NCI-H2081 (cell line): ENCODE measurements at places on chromosomes 4 and X.

DNA sequence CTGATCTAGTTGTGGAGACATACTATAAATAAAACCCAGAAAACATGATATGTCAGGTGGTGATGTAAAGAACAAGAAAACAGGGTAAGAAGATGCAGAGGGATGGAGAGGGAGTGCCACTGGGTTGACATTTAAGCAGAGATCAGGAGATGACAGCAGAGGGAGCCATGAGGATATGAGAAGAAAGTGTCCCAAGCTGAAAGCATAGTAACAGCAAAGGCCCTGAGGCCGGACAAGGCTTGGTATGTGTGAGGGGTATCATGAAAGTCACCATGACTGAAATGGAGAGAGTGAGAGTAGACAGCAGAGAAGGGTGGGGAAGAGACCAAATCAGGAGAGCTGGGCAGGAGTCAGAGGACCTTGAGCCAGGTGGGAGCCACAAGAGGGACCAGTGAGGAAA is 3.4 kb downstream of the GPKOW start:
- DNase-seq = no peak

GRCh38 chrX:17160975-17161374 is 214.0 kb upstream of the NHS start:
- no peak for DNase-seq

GRCh38 chrX:130186651-130187050 is 14.9 kb downstream of the RAB33A start:
- DNase-seq = no peak

DNA sequence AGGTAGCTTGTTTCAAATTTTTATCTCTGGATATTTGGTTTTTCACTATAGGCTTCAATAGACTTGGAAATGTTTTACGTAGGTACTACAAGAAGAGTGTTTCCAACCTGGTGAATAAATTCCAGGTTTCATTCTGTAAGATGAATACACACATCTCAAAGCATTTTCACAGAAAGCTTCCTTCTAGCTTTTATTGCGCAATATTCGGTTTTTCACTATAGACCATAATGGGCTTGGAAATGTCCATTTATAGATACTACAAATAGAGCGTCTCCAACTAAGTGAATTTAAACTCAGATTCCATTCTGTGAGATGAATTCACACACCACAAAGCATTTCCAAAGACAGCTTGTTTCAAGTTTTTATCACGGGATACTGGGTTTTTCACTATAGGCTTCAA is 857.7 kb upstream of the HS3ST1 start:
- DNase-seq = no peak

GRCh38 chrX:2360731-2361130 is 140.0 kb downstream of the DHRSX start:
- no peak for DNase-seq

DNA sequence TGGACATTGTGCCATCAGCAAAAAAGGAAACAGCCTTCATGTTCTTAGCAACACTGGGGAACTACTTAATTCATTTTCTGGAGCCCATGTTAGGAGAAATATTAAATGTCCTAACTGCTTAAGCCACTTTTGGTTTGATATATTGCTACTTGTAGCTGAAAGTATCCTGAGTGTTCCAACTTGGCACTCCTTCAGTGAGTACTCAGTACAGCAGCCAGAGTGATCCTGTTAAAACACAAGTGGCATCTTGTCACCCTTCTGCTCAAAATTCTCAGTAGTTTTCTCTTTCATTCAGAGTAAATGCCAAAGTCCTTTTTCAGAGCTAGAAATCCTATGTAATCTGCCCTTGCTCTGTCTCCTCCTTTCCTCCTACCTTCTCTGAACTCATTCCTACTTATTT is 522.0 kb downstream of the GRID2 start:
- DNase-seq = no peak

DNA sequence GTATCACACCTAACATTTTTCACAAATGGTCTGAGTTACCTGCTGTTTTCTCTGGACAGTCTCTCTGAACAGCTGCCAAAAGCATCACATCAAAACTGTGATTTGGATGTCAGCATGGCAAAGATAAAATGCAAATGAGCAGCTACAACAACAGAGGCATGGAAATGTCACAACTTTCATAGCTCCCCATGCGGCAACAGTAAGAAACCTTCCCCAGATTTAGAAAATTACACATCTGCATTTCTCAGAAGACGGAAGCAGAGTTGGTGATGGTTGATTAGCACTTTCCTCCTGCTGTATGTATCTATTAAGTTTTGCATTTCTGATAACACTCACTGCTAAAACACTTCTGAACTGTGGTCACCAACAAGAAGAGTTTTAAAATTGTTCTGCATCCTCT is 9.7 kb downstream of the PRKG2 start:
- DNase-seq = no peak

DNA sequence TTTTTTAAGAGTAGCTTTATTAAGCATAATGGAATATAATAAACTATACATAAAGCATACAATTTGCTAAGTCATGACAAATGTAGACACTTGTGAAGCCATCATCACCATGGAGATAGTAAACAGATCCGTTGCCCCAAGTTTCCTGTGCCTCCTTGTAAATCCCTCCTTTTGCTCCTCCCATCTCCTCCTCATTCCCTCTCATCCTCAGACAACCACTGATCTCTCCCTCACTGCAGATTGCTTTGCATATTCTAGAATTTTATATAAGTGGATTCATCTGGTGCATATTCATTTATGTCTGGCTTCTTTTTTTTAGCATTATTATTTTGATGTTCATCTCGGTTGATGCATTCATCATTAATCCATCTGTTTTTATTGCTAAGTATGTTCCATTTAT is 67.0 kb downstream of the CYTL1 start:
- no peak for DNase-seq

GRCh38 chr4:13160920-13161319 is 323.2 kb downstream of the RAB28 start:
- DNase-seq = peak; percentile 26

DNA sequence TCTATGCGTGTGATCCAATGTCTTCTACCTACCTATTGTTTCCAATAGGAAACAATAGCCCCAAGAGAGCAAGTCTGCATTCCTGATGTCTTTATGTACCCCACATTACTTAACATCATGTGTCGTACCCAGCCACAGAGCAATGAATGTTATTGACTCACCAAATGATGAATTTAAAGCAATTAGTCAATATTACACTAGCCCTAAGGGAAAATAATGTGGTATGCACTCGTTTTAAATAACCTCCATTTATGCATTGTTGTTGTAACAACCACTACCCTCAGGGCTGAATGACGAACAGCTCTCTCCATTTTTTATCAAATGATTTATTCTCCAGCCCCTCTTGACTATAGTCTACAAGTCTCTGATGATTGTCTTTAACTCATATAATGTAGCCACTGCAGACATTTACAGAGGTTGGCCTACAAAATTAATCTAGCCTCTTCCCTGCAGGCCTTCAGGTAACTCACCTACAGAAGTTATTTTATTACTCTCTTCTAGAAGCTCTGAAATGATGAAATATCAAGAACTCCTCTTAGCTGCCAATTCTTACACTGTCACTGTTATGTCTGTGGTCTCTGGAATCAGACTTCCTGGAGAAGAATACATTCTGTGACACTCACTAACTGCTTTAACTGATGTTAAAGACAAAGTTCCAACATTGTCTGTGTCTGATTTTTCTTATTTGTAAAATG is 601.7 kb upstream of the GRIA3 start:
- no peak for DNase-seq

- no peak for DNase-seq
These were observed 2.3 kb upstream of the SASH3 start for GRCh38 chrX:129777218-129778030.

DNA sequence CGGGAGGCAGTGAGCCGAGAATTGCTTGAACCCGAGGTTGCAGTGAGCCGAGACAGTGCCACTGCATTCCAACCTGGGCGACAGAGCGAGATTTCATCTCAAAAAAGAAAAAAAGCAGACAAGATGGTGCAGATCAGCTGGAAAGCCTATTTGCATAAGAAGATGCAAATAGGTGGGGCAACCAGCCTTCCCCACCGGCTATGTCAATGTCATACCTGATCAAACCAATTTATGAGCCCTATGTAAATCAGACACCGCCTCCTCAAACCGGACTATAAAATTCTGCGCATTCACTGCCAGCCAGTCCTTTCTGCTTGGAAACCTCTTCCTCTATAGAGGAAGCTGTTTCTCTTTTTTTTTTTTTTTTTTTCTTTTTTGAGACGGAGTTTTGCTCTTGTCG is 64.5 kb upstream of the CHRNA9 start:
- DNase-seq = no peak

- DNase-seq = no peak
These were observed 27.9 kb upstream of the NAF1 start for GRCh38 chr4:163194593-163194992.

DNA sequence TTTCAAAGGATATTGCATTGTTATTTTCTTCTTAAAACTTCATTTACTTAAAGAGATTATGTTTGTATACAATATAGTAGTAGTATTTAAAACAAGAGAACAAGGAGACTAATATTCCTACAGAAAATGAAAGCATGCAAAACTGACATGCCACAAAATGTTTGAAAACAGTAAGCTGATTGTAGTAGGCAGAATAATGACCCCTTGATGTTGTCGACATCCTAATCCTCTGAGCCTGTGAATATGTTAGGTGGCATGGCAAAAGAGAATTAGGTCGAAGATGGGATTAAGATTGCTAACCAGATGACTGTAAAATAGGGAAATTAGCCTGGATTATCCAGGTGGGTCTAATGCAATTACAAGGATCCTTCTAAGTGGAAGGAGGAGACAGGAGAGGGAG is 522.2 kb upstream of the NR3C2 start:
- no peak for DNase-seq

DNA sequence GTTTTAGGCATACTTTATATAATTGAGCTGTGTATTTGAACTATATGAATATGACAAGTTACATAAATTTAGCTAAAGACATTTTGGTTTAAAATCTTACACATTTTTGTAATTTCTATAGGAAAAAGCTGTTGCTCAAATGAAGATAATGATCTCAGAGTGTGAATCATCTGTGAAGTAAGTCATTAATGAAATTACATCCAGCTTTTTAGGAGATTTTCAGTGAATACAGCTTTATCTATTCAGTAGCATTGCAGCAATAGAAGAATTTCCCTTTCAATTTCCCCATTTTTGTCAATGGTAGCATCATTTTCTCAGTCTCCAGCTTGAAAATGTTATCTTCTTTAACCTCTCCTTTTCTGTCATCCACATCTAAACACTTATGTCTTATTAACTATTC is 59.5 kb downstream of the CEP135 start:
- DNase-seq = no peak

GRCh38 chr4:124790471-124790870 is 77.9 kb upstream of the ANKRD50 start:
- DNase-seq = peak; percentile 87

GRCh38 chrX:20369468-20369867 is 102.8 kb upstream of the RPS6KA3 start:
- no peak for DNase-seq

- no peak for DNase-seq
These were observed 24.6 kb upstream of the WWC2 start for GRCh38 chr4:183074288-183074990.

- DNase-seq = peak; percentile 20
These were observed 11.1 kb upstream of the FAM3A start for GRCh38 chrX:154526901-154527675.

- no peak for DNase-seq
These were observed 112.7 kb downstream of the ASMT start for GRCh38 chrX:1727531-1728027.

GRCh38 chr4:17930256-17930655 is 91.3 kb downstream of the LCORL start:
- DNase-seq = no peak

DNA sequence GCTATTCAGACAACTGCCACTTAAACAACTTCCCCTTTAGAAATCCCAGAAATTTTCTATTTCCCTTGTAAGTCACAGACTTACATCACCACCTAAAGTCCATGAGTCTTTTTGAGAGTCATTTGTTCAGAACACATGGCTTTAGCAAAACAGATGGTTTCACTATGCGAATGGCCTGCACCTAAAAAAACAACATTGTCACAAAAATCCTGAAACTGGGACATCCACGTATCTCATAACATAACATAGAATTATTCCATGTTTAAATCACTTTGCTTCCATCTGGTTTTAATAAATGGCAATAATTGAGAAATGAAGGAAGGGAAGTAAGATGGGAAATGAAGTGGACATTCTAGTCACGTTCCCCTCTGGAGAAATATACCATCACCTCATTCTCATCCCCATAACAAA is 155.3 kb upstream of the EDNRA start:
- DNase-seq = no peak

- DNase-seq = no peak
These were observed 19.8 kb upstream of the TASL start for GRCh38 chrX:30597216-30598012.

DNA sequence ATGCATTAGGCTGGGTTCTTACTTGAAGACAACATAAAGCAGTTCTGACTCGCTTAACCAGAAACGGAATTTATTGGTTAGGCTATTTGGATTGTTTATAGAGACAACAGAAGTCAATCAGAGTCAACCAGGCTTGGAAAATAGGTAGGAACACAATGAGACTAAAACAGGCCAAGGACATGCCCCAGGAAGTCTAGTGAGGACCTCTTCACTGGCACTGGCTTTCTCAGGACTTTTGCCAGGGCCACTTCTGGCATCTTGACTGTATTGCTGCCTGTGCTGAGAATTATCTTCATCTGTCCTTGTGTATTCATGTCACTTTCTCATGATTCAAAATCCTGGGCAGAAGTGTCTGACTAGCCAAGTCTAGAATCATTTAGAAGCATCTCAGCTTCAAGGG is 19.6 kb downstream of the PGAM4 start:
- DNase-seq = no peak

GRCh38 chr4:121462660-121463261 is 81.9 kb upstream of the QRFPR start:
- DNase-seq = peak; percentile 69

DNA sequence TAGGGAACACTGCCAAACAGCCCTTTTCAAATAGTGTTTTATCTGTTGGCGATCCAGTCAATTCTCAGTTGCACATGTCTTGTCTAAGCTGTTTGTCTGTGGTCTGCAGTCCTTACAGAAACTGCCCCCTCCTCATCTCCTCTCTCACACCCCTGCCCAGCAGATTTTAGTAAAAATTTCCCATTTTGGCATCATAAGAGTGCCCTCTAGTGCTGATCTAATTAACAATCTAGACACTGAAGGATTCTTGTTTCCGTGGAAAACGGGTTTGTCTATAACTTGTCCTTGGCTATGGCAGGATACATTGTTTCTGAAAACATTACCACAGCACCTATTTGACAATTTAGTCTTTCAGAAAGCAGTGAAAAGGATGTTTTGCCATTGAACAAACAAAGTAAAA is 227.2 kb upstream of the MBNL3 start:
- no peak for DNase-seq
